ENCODE measurements at places on chromosomes 7 and 10.

GRCh38 chr10:130864961-130865818 lies 446.3 kb downstream of the TCERG1L start:
- DNase-seq: no peak

GRCh38 chr10:32317795-32318357 lies 29.1 kb downstream of the EPC1 start:
- DNase-seq: peak; percentile 77

GRCh38 chr7:82317760-82318159 lies 125.8 kb downstream of the CACNA2D1 start:
- DNase-seq: no peak

DNA sequence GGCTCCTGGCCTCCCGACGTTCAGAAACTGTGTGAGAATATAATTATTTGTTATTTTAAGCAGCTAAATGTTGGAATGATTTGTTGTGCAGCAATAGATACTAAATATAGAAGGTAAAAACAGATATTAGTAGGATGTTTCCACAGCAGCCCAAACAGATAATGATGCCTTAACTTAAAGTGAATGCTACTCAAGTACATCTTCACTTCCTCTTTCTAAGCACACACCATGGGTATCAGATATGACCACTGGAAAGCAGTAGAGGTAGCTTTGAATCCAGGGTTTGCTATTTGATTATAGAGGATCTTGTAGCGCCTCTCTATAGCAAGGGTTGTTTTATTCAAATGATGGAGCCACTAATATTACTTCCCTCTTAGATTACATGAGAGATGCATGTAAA lies 38.2 kb upstream of the BET1 start:
- DNase-seq: no peak

GRCh38 chr10:30219971-30220751 lies 128.9 kb downstream of the MTPAP start:
- DNase-seq: no peak

- DNase-seq: no peak
These were observed 133.3 kb downstream of the CCDC3 start for GRCh38 chr10:12868229-12868628.

DNA sequence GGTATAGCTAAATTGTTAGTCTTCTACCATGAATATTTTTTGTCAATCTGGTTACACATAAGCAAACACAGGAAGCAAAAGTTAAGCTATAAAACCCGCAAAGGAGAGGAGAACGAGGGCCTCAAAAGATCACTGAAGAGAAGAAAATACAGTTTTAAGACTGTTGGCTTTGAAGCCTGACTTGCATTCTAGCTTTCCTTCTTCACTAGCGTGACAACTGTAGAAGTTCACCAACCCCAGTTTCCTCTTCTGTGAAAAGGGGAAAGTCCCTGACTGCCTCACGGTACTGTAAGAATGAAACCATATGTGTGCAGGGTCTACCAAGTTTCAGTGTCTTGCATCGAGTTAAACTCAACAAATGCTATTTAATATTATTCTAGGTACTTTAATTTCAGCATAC lies 7.5 kb upstream of the LRRN3 start:
- peak; percentile 95 for DNase-seq

- no peak for DNase-seq
These were observed 21.0 kb upstream of the ITGB1 start for GRCh38 chr10:32979041-32979440.

DNA sequence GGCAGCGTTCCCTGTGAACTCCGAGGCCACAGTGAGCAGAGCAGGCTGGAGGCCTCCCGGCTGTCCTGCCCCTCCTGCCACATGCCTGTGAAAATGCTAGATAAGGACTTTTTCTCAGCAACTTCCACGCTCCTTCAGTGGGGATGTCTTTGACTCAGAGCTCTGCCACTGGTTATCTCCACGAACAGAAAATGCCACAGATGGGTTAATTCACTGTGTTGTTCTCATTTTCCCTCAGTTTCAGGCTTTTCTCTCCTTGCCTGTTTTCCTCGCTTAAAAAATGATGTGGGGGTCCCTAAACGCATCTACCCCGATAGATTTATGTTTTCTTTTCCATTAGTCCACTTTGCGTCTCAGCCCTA lies 51.3 kb downstream of the IKZF1 start:
- no peak for DNase-seq

DNA sequence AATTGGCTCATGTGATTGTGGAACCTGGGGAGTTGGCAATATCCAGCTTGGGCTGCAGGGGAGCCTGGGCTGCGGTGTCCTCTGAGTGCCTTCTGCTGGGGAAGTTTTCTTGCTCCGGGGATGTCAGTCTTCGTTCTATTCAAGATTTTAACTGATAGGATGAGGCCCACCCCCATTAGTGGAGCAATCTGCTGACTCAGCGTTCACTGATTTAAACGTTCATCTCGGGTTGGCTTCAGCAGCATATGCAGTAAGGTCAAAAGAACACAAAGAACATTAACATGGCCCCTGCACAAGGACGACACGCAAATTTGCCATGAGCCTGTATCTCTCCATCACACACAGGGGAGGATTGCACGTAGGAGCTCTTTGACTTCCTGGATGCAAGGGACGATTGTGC lies 360.6 kb upstream of the ADARB2 start:
- DNase-seq: no peak

All from activated CD4-positive, alpha-beta T cell treated with anti-CD3 and anti-CD28 coated beads, Interleukin-2, Interleukin-4, amounts not matched to agents 100 ng/mL and 50 ng/mL, durations not matched to agents 16 hours and 8 hours (primary cell).